ENCODE measurements at places on chromosomes 12 and 14.
A peak's percentile ranks its signal among the peaks of the same experiment; 100 is the strongest.

GRCh38 chr12:123233505-123234308, 471 bp downstream of the MTRFR start:
- peak overlapping the region; percentile 96 for H3K27ac ChIP-seq
- no peaks in the 10 kb centered on the region for H3K36me3 ChIP-seq
- peaks cover 65% of the 10 kb centered on the region for H3K4me1 ChIP-seq
- peak overlapping the region; percentile 87 for H3K4me3 ChIP-seq

GRCh38 chr12:123659996-123660727, 10.8 kb upstream of the TCTN2 start:
- H3K27me3 ChIP-seq: no peaks in the 10 kb centered on the region
- peak overlapping the region; percentile 29 for H3K27ac ChIP-seq
- no peaks in the 10 kb centered on the region for H3K4me1 ChIP-seq
- DNase-seq: no peak

GRCh38 chr12:43638806-43639205, 86.8 kb upstream of the ADAMTS20 start:
- H3K4me3 ChIP-seq: no peak overlapping the region
- no peaks in the 10 kb centered on the region for H3K27me3 ChIP-seq
- no peak overlapping the region for H3K27ac ChIP-seq
- H3K4me1 ChIP-seq: no peaks in the 10 kb centered on the region

- H3K27ac ChIP-seq: peak overlapping the region; percentile 83
- H3K4me1 ChIP-seq: no peaks in the 10 kb centered on the region
- H3K36me3 ChIP-seq: no peaks in the 10 kb centered on the region
- H3K27me3 ChIP-seq: no peaks in the 10 kb centered on the region
These were observed 20.0 kb downstream of the CKAP4 start for GRCh38 chr12:106227641-106228319.

- H3K27ac ChIP-seq: peak overlapping the region; percentile 69
- H3K4me1 ChIP-seq: peaks cover 69% of the 10 kb centered on the region
- peaks cover 43% of the 10 kb centered on the region for H3K27me3 ChIP-seq
- peak; percentile 89 for DNase-seq
These were observed 674 bp downstream of the VDR start for GRCh38 chr12:47903927-47904712.
